ENCODE measurements at places on chromosomes 6 and 20.

GRCh38 chr6:7973584-7973983 is 63.0 kb upstream of the TXNDC5 start:
- no peak for DNase-seq

GRCh38 chr6:112044856-112045255 is 9.0 kb upstream of the CCN6 start:
- DNase-seq = no peak

- DNase-seq = no peak
Observed at GRCh38 chr6:124430740-124431318, 531.4 kb upstream of the RNF217 start.

DNA sequence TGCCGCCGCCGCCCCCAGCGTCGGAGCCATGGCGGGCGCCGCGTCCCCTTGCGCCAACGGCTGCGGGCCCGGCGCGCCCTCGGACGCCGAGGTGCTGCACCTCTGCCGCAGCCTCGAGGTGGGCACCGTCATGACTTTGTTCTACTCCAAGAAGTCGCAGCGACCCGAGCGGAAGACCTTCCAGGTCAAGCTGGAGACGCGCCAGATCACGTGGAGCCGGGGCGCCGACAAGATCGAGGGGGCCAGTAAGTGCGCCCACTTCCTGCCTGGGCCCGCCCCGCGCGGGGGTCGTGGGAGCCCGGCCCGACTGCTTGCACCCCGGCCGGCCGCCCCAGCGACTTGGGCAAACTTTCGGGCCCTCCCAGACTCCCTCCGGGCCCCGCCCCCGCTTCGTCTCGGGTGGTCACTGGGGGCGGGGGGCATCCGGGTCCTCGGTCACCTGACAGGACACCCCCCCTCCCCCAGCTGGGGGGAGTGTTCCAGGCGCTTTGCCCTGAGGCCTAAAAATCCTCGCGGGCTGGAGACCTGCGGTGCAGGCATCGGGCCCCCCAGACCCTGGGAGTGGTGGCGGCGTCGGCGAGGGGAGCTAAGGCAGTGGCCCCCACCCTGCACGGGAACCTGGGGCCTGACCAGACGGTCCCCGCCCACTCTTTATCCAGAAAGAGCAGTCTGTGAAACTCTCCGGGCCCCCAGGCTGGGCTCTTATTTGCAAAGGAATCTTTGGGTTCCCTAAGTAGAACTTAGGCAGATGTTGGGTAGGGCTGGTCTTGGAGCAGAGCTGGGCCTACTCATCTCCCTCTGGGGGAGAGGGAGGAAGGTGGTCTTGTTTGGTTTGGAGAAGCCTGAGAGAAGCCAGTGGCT is 501 bp downstream of the PLCG1 start:
- peak; percentile 55 for DNase-seq

- peak; percentile 35 for DNase-seq
Observed at GRCh38 chr6:135182071-135183001, 1.2 kb downstream of the MYB start.

GRCh38 chr20:63597651-63598478 is 23.8 kb upstream of the HELZ2 start:
- no peak for DNase-seq

GRCh38 chr6:122476131-122476530 is 4.5 kb upstream of the SERINC1 start:
- DNase-seq = no peak

GRCh38 chr20:53805895-53806384 is 212.3 kb upstream of the ZNF217 start:
- DNase-seq = no peak

DNA sequence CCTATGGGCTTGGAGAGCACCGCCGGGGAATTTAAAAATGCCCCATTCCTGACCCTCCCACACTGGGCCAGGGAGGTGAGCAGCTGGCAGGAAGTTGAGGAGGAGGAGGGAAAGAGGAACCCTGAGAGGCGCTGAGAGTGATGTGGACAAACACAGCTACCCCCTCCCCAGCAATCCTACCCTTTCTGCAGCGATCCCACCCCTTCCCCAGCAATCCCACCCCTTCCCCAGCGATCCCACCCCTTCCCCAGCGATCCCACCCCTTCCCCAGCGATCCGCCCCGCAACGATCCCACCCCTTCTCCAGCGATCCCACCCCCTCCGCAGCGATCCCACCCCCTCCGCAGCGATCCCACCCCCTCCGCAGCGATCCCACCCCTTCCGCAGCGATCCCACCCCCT is 111.6 kb downstream of the SYCP2 start:
- DNase-seq = no peak

DNA sequence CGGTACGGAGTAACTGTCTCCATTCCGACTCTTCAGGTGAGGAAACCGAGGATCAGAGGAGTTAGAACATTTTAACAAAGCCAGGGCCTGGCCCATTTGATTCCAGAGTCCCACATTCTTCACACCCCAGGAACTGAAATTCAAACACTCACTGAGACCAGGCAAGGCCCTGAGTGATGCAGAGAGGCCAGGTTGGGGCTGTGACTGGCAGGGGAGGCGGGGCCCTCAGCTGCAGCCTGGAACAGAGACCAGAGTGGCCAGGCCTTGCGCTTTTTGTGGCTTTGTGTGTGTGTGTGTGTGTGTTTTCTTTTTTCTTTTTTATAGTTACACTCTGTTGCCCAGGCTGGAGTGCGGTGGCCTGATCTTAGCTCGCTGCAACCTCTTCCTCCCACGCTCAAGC is 57.2 kb downstream of the BCAS4 start:
- DNase-seq = no peak

- no peak for DNase-seq
Observed at GRCh38 chr6:157688960-157689599, 134.0 kb upstream of the SNX9 start.

DNA sequence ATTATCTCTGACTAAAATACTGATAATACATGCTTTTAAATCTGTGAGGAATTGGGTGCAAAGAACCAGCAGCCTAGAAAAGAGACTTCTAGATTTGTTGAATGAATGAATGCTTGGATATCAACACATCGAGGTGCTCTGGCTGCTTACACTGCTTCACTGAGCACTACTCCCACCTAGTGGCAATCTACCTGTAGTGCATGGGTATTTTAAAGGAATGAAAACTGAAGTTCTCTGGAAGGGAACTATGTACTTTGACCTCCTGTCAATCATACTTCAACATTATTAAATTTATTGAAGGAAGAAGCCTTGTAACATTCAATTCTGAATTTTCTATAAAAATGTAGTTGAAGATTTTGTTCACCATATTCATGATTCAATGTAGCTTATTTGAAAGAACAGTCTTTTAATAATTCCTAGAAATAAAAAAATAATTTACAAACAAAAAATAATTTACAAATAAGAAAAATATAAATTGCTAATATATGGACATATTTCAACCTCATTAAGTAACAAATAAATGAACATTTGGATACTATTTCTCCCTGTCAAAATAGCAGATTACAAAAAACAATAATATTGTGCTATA is 111.2 kb upstream of the MMS22L start:
- peak; percentile 9 for DNase-seq

GRCh38 chr6:157445277-157446009 is 64.5 kb downstream of the ZDHHC14 start:
- DNase-seq = no peak

DNA sequence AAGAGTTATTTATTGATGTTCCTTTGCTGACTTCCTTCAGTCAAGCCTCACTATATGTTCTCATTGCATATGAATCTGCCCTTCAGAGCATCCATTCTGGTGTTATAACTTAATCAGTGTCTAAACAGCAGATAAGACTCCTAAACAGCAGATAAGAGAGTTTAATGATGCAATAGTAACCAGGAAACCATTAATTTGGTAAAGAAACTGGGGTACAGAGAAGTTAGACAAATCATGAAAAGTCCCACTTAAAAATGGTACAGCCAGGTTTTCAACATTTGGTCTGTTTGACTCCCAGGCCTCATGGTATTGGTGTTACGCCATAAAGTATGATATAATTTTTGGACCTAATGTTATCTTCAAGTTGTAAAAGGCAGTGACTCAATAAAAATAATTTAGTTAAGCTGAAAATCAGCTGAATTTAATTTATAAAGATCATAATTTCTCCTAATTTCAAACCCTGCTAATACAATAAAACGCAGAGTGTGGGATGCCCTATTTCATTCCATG is 127.4 kb upstream of the DST start:
- no peak for DNase-seq

DNA sequence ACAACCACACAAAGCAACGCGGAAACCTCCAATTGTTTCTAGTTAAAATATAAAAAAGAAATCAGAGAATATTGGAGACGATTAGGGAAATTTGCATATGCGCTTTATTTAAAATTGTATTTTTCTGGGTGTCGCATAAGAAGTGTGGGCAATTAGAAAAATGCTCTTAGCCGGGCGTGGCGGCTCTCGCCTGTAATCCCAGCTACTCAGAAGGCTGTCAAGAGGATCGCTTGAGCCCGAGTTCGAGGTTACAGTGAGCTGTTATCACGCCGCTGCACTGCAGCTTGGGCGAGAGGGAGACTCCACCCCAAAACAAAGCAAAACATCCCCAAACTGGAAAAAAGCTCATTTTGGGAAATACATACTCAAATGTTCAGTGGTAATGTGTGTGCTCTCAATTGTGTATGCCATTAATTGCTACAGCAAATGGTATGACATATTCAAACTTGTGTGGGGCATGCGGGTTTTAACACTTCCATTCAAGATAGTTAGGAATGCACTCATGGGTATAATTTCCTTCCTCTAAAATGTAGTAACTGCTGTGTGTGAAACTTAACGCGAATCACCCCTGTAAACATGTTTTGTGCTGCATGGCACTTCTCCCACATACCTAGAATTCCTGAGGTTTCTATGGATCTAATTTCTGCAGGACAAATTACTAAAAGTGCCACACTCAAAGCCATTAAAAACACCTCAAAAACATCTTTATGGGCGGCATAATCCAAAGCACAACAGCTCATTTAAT is 54.7 kb upstream of the HFE start:
- DNase-seq = no peak

DNA sequence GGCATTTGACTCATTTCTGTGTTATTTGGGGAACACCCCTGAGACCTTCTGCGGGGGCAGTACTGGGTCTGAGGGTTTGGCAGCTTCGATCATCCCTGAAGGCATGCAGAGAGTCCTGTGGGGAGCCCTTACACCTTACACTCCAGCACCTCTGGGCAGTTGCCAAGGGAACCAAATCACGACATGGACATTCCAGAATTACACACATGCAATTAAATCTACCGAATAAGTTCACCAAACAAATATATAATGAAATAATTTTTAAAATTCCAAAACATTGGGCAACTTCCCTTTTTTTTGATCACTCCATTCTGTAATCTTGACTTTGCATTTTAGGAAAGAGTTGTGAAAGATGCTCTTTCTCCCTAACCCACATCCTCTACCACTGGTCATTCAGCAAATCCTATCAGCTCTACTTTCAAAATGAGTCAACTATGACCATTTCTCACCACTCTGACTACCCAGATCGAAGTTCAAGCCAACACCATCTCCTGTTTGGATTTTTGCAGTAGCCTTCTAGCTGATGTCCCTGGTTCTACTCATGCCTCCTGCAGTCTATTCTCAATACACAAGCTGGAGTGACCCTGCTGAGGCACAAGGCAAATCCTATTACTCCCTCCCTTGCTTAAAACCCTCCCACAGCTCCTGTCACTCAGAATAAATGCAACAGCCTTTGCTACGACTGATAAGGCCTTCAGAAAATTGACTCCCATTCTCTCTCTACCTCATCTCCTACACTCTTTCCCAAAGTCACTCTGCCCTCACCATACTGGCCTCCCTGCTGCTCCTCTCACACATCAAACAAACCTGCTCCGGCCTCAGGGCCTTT is 533.3 kb downstream of the HACE1 start:
- DNase-seq = no peak

GRCh38 chr6:111237852-111238251 is 150.5 kb downstream of the SLC16A10 start:
- DNase-seq = no peak

GRCh38 chr20:1964659-1965405 is 29.0 kb downstream of the PDYN start:
- peak; percentile 5 for DNase-seq

DNA sequence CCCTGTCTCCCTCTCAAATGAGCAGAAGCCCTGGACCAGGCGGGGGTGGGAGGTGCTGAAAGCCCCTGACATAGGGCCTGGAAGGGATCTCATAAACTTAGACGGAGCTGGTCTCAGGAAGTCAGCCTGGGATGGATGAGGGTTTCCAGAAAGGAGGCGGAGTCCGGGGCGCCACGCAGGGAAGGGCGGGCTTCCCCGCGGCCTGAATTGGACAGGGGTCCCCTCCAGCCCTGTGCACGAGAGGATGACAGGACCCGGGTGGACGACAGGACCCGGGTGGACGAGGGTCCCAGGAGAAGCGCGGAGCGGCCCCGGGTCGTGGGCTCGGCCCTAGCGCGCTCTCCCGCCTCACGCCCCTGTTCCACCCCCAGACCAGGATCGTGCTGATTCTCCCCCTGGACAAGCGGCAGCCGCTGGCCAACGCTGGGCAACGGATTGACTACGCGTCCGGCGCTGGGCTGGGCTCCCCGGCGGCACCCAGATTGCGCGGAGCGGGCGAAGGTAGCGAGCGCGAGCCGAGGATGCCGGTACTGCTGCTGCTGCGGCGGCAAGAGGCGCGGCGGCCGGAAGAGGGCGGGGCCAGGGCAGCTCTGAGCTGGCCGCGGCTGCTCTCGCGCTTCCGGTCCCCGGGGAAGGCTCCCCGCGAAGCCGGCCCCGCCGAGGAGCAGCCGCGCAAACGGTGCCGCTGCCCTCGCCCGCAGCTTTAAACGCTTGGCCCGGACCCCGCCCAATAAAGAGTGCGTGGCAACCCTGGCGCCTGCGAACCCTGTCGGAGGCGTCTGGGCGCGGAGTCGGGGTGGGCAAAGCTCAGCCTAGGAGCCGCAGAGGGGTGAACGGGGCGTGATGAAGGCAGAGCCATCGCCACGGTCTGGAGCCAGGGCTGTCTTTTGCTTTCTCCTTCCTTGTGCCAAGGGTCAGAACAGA is 1.3 kb downstream of the C20orf144 start:
- peak; percentile 56 for DNase-seq

- no peak for DNase-seq
Observed at GRCh38 chr6:168278904-168279303, 40.7 kb downstream of the DACT2 start.

DNA sequence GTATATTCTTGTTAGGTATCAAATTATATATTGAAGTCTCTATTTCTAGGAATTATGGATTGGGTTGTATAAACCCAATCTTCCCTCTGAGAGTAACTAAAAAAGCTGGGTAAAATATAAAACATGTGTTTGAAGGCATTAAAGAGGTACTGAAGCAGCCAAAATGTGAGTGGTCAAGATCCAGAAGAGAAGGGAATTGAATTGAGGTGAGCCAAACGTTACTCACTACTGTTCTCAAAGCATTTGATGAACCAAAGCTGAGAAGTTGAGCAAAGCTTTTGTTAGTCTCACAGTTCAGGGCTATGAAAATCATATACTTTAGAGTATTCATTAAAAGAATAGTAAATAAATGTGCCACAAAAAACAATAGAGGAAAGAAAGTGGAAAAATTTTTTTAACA is 365.8 kb downstream of the BCKDHB start:
- DNase-seq = no peak

Measured in stimulated activated CD4-positive, alpha-beta T cell treated with anti-CD3 and anti-CD28 coated beads, Interleukin-12 subunit alpha, Interleukin-12 subunit beta, amount 100 ng/mL, for 24 hours (primary cell).